ENCODE measurements at places on chromosomes 3 and 15. TPM values are rescaled to one million over a fixed set of nuclear protein-coding genes. Genes with fewer than 3 reads are reported as not detected.

DNA sequence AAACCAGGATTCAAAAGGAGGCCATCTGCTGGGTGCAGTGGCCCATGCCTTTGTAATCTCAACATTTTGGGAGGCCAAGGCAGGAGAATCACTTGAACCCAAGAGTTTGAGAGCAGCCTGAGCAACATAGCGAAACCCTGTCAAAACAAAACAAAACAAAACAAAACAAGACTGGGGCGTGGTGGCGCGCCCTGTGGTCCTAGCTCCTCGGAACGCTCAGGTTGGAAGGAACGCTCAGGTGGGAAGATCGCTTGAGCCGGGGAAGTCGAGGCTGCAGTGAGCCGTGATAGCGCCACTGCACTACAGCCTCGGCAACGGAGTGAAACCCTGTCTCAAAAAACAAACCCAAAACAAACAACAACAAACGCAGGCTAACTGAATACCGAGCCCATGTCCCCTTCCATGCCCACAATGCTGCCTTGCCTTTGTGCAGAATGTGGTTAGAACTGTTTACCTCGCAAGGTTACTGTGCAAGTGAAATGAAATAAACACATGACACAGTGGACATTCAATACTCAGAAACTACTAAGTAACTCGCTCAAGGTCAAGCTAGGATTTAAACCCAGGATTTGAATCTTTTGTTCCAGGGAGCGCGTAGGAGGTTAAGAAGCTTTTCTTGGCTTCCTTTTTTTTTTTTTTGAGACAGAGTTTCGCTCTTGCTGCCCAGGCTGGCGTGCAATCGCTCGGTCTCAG, 766 bp upstream of the EMC4 start:
- peaks cover 2% of the 10 kb centered on the region for H3K36me3 ChIP-seq
- peak overlapping the region; percentile 100 for H3K4me3 ChIP-seq
- H3K4me1 ChIP-seq = no peaks in the 10 kb centered on the region
- H3K27me3 ChIP-seq = no peaks in the 10 kb centered on the region
- peak overlapping the region; percentile 93 for H3K27ac ChIP-seq

DNA sequence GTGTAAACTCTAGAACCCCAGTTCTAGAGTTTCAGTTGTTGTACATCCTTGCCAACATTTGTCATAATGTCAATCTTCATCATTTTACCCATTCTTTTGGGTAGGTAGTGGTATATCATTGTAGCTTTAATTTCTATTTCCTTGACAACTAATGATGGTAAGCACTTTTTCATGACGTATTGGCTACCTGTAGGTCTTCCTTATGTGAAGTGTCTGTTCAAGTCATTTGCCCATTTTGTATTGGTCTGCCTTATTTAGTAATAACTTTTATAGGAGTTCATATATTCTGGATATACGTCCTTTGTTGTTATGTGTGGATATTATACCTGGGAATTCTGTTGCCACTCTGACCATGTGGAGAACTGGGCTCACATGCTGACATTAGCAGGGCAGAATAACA, 73.8 kb upstream of the ACTC1 start:
- H3K36me3 ChIP-seq = no peaks in the 10 kb centered on the region
- H3K27me3 ChIP-seq = no peaks in the 10 kb centered on the region
- no peak overlapping the region for H3K27ac ChIP-seq

GRCh38 chr3:174869448-174869847, 10.3 kb downstream of the NAALADL2 start:
- no peaks in the 10 kb centered on the region for H3K27me3 ChIP-seq
- peaks cover 2% of the 10 kb centered on the region for H3K4me1 ChIP-seq
- peak overlapping the region; percentile 18 for H3K4me3 ChIP-seq
- DNase-seq = peak; percentile 95

- DNase-seq = no peak
- no peaks in the 10 kb centered on the region for H3K27me3 ChIP-seq
- H3K27ac ChIP-seq = peak overlapping the region; percentile 3
- peaks cover 11% of the 10 kb centered on the region for H3K36me3 ChIP-seq
- H3K4me3 ChIP-seq = no peak overlapping the region
- H3K4me1 ChIP-seq = peaks cover 10% of the 10 kb centered on the region
Observed at GRCh38 chr3:123123716-123124616, 57.1 kb downstream of the PDIA5 start.

GRCh38 chr3:60142009-60142408, 1092.2 kb upstream of the CFAP20DC start:
- no peaks in the 10 kb centered on the region for H3K36me3 ChIP-seq
- H3K27ac ChIP-seq = no peak overlapping the region
- H3K4me1 ChIP-seq = no peaks in the 10 kb centered on the region
- no peaks in the 10 kb centered on the region for H3K27me3 ChIP-seq

- no peaks in the 10 kb centered on the region for H3K36me3 ChIP-seq
- DNase-seq = no peak
- H3K4me1 ChIP-seq = no peaks in the 10 kb centered on the region
- no peak overlapping the region for H3K4me3 ChIP-seq
- peaks cover 14% of the 10 kb centered on the region for H3K27me3 ChIP-seq
- no peak overlapping the region for H3K27ac ChIP-seq
Observed at GRCh38 chr3:39501968-39502837, 34.7 kb downstream of the MOBP start.

DNA sequence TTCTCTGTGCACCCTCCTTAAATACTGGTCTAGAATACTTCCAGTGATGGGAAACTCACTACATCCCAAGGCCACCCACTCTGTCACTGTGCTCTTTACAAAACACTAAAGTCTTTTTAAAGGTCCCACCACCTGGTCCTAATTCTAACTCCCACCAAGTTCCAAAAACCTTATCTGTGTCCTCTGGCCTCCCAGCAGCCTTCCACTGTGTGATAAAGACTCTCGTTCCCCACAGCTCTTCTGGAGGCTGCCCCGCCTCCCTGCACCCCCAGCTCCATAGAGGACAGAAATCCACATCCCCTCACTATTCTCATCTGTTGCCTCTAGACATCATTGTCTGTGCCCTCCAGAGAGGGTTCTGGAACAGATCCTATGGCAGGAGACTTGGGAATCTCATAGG, 276.4 kb downstream of the FAM43A start:
- no peak overlapping the region for H3K27ac ChIP-seq
- H3K27me3 ChIP-seq = peaks cover 6% of the 10 kb centered on the region
- no peak for DNase-seq
- H3K4me3 ChIP-seq = no peak overlapping the region

Gene ISLR
- 17.3 TPM for polyA plus RNA-seq

Gene FOXL2NB
- 0.03 TPM for polyA plus RNA-seq

Gene WNT5A
- 224 TPM for polyA plus RNA-seq

Gene ADAMTS17
- polyA plus RNA-seq = 0.01 TPM

Measured in fibroblast of lung (primary cell).